Skeletal muscle cell (primary cell): ENCODE measurements at places on chromosomes 2 and 18.
A peak's percentile ranks its signal among the peaks of the same experiment; 100 is the strongest.

DNA sequence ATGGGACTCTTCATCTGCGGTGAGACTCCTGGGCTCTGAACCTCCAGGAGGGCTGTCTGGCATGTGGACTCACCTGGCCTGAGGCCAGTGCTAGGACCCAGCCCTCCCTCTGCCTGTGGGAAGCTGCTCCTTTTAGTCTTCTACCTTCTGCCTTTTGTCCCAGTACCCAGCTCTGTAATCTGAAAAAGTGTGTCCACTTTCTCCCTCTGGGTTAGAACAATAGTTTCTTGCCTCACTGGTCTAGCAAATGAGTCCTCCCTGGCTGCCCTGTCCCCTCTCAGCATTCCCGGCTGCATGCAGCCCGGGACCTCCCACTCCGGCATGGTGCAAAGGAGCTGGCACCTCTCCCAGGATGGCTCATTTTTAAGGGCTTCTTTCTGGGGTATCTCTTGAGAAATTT is 25.9 kb downstream of the GKN2 start:
- no peak for DNase-seq

- no peak for DNase-seq
Measured at GRCh38 chr18:58097907-58098166, 53.8 kb downstream of the NEDD4L start.

DNA sequence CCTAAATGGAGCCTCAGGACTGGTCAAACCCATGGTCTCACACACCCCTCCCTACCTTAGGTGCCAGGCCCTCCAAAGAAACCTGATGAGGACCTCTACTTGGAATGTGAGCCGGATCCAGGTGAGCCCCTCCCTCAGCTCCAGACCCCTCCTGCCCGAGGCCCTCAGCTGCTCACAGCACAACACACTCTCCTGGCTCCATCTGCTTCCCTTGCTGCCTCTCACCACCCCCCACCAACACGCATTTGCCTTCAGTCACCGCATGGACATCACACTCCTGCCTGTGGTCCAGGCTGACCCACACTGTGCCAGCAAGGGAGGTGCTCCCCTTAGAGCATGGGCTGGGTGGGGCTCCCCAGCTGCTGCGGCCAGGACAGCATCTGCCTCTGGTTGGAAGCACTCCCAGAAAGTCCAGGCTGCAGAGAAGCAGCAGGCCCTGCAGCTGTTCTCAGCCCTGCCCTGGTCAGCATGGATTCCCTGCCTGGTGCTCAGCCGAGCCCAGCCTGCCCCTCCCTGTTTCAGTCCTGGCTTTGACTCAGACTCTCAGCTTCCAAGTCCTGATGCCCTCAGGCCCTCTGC is 15.1 kb downstream of the SH2D6 start:
- peak; percentile 94 for DNase-seq

DNA sequence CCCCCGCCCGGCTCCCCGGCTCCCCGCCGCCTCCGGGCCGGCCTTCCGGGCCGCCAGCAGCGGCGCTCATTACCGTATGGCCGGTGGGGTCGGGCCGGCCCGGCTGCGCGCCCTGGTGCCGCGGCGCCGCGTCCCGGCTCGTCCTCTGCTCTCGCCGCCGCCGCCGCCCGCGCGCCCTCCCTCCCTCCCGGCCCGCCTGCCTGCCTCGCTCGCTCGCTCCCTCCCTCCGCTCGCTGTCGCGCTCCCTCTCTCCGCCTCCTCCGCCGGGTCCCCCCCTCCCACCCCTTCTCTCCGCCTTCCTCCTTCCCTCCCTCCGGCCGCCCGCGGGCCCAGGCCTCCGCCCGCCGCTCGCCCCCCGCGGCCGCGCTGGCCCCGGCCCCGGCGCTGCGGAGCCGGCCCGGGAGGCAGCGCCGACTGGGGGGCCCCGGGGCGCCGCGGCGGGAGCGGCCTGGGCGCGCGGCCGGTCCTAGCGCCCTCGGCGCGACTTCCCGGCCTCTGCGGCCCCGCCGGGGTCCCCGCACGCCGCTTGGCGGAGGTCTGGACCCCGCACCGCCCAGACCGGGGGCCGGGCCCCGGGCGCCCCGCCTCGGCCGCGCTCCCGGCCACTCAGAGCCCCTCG is at the start of gene DNMT3A:
Gene DNMT3A, minus strand, starts transcription at position 173 of the 619 bp plus-strand sequence. CDS start 27,941 bp downstream, outside the sequence.
- no peak for DNase-seq

GRCh38 chr2:9552219-9553178 is 3.1 kb downstream of the ADAM17 start:
- peak; percentile 53 for DNase-seq

GRCh38 chr2:28348921-28349320 is 43.7 kb upstream of the FOSL2 start:
- DNase-seq: no peak

- no peak for DNase-seq
Measured at GRCh38 chr18:62763101-62763521, 47.8 kb downstream of the PHLPP1 start.

GRCh38 chr18:31684279-31685096 is at the start of gene B4GALT6:
TSS of gene B4GALT6 (minus strand) at chr18:31684581. CDS start at chr18:31684426, 155 bp downstream.
- DNase-seq: no peak

DNA sequence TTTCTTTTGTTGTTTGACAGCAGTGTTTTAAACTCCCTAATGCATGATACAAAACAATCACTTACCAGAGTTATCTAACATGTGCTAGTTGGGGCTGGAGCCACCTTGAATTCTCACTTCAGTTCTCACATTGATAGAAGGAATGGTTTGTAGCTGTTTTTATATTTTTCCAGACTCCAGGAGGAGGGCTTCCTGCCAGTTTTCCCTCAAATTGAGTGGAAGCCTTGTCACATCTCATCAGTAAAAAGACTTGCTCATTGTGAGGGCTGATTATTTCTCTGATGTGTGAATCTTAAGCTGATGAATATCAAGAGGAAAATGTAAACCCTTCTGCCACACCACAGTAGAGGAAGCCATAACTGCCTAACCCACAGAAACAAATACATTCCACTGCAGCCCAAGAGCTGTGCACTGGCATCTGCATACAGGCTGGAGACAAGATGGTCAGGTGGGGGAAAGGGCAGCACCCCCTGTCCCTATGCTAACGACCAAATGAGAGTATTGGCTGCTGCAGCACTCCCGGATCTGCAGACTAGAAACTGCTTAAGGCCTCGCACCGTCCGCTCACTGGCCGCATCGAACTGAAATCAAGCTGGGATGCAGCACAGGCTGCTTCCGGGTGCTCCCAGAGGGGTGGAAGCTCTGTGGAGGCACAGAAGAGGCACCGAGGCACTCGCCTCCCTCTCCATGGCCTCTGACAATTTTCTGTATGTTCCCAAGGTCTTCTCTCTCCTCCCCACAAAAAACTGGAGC is 73.7 kb upstream of the TPO start:
- no peak for DNase-seq

DNA sequence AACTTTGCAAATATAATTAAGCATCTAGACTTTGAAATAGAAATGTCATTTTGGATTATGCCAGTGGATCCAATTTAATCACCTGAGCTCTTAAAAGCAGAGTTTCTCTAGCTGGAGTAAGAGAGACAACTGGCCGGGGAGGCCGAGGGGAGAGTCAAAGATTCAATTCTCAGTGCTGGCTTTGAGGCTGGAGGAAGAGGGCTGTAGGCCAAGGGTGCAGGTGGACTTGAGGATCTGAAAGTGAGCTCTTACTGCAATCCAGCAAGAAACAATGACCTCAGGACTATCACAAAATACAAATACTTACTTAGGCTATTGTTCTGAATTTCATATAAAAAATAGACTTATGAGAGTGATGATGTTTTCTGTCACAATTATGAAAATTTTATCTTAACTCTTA is 814.5 kb downstream of the CBLN2 start:
- no peak for DNase-seq

DNA sequence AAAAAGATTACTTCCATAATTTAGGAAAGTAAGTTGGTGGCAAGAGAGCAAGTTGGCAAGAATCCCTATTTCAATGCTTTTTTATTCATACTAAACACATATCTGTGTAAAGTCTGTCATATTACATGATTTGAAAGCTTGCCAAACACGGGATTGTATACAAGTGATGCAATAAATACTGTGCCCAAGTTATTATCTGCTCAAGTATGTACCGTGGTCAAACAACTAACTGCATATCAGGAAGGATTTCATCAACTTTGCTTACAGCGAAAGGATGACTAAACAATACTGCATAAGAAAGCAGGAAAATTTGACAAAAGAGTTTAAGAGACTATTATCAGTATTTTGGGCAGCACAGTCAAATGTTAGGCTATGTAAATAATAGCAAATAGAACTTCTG is 69.6 kb upstream of the SCN1A start:
- DNase-seq: no peak

DNA sequence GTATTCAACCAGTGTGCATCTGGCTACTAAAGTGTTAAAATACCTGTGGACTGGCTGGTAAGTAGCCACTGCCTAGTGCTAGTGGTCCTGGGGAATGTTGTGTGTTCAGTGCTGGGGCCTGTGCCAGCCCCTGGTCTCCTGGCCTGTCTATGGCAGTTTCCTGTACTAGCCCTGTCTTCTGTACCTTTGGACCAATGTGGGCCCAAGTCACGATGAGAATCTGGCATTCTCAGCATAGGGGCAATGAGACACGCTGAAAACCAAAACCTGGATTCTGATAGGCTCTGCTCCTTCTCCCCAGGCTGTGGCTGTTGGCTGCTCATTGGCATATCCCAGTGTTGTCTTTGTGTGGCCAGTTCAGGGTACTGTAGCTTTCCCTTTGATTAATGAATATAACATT is 170.4 kb downstream of the PTPRM start:
- no peak for DNase-seq

- DNase-seq: no peak
Measured at GRCh38 chr2:207160115-207160514, 5.6 kb downstream of the KLF7 start.

- no peak for DNase-seq
Measured at GRCh38 chr2:107553539-107553938, 273.2 kb upstream of the RGPD4 start.

DNA sequence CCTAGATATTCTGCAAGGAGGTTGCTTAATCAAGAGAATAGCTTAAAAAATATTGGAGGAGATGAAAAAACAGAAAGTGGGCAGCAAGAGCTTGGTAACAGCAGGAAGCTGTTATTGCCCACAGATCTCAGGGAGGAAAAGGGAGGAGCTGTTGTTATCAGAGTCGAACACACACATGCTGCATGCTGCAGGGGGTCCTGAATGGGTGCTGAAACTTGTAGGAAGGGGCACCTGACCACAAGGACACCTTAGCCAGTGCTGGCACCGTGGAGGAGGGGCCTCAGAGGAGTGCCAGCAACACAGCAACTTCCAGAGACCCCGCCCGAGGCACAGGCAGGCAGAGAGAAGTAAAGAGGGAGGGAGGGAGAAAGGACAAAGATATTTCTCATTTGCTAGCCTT is 332.9 kb downstream of the SOCS6 start:
- DNase-seq: no peak

DNA sequence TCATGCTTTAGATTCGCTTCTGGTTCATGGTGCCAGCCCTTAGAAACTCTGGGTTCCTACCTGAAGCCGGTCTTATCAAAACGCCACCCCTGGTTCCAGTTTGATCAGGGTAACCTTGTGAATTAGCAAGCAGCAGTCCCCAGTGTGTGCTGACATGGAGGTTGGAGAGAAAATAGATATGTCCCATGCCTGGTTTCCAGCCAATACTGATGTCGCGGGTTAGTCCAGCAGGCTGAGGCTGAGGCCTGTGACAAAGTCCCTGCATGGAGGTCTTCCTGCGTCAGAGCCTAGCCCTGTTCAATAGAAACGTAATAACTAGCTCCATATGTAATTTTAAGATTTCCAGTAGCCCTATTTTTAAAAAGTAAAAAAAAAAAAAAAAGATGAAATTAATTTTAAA is 28.2 kb downstream of the LPIN1 start:
- DNase-seq: no peak

- peak; percentile 67 for DNase-seq
Measured at GRCh38 chr2:46521215-46521683, 41.9 kb downstream of the TMEM247 start.

DNA sequence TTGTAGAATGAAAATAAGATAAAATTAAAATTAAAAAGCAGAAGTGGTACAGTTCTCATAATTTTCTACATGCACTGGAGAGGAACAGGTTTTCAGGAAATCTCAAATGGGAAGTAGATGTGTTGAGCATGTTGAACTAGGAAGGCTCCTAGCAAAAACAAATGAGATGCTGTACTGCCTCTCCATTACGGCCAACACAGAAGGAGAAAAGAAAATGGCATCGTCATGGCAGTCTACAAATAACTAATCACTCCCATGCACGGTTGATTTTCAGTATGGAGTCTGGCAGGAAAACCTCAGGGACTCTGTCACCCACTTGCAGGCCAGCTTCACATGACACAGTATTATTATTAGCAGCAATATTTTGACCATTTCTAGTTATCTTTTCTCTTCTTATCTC is 278.7 kb downstream of the NRXN1 start:
- no peak for DNase-seq

DNA sequence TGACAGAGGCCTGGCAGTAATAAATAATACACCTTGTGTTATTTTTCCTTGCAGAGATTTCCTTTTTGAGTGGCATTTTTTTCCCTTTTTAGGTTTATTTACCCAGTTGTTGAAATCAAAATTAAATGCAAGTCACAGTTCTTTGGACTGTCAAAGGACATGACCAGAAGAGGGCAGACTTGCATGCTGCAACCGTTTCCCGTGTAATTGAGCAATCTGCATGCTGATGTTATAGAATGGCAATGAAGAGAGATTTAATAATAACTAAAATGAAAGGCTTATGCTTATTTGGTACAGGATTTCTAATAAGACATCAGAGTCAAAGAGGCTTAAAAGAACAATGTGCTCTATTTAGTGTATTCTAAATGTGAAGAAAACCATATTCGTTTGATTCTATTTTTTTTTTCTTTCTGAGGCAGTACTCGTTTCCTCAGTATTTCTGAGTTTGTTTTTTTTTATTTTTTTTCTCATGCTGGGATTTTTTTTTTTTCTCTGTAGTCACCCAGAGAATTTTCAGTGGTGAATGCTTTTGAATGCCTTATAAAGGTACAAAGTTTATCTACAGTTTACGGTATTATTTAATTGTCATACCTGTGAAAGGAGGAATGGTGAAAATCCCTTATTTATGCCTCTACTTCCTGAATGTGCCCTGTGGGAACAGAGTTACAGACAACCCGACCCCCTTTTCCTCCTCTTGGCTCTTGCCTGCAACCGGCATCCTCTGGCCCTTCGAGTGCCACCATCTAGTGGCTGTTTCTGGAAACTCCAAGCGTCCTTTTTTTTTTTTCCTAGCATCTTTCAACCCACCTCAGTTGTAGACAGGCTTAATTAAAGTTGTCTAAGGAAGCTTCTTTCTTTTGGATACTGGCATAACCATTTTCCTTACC is 368.5 kb downstream of the LRRTM1 start:
- peak; percentile 30 for DNase-seq

GRCh38 chr2:6692056-6692455 is 173.7 kb downstream of the CMPK2 start:
- no peak for DNase-seq

- peak; percentile 58 for DNase-seq
Measured at GRCh38 chr2:161044095-161044865, 115.9 kb upstream of the TANK start.

DNA sequence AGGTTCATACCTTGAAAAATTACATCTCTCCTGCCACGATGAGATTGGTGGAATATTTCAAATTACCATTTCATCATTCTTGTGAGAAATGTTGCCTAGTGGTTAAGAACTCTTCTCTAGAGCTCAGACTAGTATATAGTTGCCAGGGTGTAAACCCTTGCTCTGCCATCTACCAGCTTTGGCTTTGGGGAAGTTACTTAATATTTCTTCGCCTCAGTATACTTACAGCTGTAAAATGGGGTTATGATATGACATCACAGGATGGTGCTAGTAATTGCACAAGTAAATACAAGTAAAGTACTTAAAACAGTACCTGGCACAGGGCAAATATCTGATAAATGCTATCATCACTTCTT is 1.5 kb downstream of the SPOPL start:
- no peak for DNase-seq

GRCh38 chr2:66532972-66533868 is 98.3 kb downstream of the MEIS1 start:
- no peak for DNase-seq

GRCh38 chr2:54999182-54999581 is 51.1 kb downstream of the RTN4 start:
- peak; percentile 46 for DNase-seq
